Kidney tubule cell (primary cell): ENCODE measurements at places on chromosomes 2 and 18.

DNA sequence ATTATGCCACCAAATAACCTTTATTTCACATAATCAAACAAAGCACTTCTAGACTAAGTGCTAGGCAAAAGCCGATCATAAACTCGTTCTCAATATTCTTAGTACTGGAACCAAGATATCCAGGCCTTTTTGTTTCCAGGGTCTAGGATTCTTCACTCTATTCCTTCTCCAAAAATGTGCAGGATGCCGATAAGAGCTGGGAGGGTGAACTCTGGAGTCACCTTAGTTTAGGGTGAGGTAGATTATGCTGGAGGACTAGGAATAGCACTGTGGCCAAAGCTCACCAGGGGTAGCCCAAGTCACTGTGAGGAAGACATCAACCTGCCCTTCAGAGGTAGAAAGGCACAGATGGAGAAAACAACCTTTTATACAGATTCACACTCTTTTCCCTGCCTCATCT, 37.3 kb downstream of the LONRF2 start:
- DNase-seq, result no peak

- no peak for DNase-seq
Observed at GRCh38 chr2:25386971-25387875, 45.5 kb upstream of the DNMT3A start.

DNA sequence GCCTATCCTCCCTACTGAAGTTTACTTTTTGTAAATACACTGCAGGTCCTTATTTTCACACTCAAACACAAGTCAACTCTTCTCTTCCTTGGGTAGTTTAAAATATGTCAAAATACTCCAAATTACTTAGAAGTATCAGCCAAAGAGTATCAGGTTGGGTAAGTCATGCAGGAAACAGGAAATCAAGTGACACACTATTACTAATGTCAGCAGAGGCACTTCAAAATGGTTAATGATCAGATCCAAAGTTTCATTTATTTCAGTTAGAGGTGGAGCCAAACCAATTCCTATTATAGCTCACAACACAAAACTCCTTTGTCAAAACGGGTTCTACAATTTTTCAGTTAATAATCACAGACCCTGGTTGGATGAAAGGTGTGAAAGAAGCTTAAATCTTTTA, 54.2 kb downstream of the DLGAP1 start:
- DNase-seq, result peak; percentile 54

GRCh38 chr2:128008074-128008672, 19.7 kb downstream of the SAP130 start:
- DNase-seq, result no peak

- DNase-seq, result peak; percentile 72
Observed at GRCh38 chr18:48949050-48949605, 1.6 kb downstream of the SMAD7 start.

DNA sequence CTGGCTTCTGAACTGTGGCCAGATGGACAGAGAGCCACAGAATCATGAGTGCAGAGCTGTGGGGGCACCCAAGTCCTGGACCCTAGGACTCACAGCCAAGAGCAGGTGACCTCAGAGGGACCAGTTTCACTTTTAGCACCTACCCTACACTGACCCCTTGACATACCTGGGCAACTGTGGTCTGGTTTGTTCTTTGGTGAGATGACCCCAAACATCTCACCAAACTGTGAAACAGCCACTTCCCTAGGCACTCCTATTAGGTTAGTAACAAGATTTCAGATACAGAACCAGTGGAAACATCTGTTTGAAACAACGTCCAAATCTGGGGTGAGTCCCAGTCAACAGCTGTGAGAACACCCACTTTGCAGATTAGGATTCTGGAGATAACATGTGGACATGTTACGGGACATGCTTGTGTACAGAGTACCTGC, 1.9 kb upstream of the ZFP36L2 start:
- DNase-seq, result peak; percentile 7

DNA sequence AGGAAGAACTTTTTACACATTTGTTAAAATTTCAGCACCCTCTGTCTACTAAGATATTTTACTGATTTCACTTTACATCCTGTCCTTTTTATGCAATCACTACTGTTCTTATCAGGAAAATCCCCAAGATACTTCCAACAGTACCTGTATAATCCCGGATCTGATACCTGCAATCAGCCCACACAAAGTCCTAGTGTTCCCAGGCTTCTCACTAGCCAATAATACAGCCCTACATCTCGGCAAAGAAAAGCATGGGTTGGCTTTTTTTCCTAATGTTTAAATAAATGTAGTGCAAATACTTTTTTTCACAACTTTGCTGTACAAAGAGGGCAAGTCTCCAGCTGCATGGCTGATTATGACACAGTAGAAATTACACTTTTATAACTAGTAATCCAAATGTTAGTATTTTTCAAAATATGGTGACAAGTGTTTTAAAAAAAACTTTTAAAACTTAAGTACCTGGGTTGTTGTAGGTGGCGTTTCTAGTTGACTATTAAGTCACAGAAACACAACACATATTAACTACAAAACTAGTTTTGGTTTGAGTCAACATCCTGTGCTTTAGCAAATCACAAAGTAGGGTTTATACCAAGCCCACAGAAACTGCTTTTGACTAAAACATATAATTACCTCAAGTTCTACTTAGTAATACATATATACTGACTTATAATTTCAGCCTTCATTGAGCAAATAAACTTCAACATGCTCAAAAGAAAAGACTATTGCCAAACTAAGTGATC, 19.5 kb downstream of the CNOT11 start:
- peak; percentile 37 for DNase-seq

- DNase-seq, result no peak
Observed at GRCh38 chr2:134677856-134678756, 40.7 kb downstream of the TMEM163 start.

DNA sequence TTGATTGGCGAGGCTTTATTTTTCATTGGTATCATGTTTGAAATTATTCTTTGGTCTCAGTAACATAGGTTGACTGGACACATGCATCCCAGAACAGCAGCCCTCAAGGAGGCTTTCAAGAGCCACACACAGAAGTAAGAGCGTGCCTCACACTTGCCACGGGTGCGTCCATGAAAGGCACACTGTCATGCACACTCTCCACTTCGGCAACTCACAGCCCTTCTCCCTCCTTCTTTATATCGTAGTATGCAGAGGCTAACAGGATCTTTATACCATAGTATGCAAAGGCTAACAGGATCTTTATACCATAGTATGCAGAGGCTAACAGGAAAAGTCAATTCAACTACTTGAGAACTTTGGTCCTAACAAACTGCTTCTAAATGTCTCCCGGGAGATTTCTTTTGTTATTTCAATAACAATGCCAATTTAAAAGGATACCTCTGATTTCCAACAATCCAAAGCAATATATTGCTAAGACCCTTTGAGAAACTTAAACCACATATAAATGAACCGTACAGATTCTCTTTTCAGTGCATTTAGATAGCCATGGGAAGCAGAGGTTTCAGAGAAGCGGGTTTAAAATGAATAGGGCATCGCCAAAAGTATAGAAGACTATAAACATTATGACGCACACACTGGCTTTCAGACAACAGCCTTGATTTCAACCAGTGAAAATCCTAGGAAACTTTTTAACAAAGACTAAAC, 26.5 kb upstream of the ZNF516 start:
- DNase-seq, result no peak

- DNase-seq, result no peak
Observed at GRCh38 chr2:75594596-75594995, 33.9 kb upstream of the EVA1A start.
